ENCODE measurements at places on chromosomes 1 and 21.

- no peak for DNase-seq
These were observed 192.6 kb downstream of the NFIA start for GRCh38 chr1:61274939-61275338.

GRCh38 chr1:239997160-239997514 is 94.5 kb upstream of the FMN2 start:
- no peak for DNase-seq

GRCh38 chr1:179788259-179788658 is 45.2 kb downstream of the FAM163A start:
- no peak for DNase-seq

DNA sequence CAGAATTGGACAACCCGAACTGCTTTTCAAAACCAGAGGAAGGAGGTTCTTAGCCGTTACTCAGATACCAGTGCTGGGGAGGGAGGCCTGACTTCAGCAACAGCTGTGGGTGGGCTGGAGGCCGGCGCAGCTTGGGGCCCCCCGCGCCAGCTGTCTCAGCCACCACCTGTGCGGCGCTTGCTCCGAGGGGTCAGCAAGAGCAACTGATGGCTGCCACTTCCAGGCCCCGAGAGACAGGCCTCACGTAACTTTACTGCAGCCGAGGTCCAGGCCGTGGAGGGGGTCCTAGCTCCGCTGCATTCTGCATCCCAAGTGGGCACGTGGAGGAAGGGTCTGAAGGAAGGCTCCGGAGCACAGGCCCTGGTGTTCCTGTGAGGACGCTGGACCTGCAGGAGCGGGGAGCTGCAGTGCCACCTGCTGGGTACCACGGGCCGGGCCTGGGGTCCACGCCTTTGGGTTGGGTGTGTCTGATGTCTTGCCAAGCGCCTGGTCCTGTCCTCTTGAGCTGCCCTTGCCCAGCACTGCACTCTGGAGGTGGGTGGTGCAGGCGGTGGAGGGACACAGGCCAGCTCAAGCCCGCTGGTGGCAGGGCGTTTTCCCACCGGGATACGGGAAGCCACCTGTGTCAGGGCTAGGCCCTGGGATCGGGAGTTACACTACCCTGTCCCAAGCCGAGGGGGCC is 9.8 kb downstream of the THAP3 start:
- DNase-seq = no peak

DNA sequence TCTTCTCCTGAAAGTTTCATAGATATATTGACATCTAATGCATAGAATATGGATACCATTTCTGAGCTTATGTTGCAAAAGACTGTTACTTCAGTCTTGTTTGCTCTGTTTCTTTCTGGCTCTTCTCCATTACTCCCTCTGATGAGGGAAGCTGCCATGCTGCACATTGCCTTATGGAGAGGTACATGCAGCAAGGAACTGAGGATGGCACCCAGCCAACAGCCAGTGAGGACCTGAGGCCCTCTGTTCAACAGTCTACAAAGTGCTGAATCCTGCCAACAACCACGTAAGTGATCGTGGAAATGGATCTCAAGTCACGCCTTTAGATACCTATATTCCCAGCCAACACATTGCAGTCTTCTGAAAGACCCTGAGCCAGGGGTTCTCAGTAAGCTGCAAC is 66.6 kb upstream of the ADAMTS5 start:
- DNase-seq = no peak

- DNase-seq = no peak
These were observed 121.3 kb downstream of the TNNI3K start for GRCh38 chr1:74356493-74356892.

DNA sequence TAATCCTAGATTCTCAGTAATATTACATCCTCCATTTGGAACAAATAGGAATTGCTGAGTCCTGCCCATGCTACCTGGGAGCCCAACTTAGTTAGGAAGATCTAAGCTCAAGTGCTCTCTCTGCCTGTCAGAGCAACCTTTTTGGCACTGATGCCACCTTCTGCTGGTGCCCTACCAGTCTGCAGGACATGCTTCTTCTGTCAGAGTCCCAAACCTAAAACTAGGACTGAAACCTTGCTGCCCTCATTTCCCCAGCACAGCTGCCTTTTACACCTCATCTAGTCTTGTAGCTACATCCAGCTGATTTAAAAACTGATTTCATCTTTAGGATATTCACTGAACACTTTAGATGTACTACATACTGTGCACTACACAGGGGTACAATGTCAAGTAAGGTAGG is 118.7 kb downstream of the LYPLAL1 start:
- no peak for DNase-seq

DNA sequence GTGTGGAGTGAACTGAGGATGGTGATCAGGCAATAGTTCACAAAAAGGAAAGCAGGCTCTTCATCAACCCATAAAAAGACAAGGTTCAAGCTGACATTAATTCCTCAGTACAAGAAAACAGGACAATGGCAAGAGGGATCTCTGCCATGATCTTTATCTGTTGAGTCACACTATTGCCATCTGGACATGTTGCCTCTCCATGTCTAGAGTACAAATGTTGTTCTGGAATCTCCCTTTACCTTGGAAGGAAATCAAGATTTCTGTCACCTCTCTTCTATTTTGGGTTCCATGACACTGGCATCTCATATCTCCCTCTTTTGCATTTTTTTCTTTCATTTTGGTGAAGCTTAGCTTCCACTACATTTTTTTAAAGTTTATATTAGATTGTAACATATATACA is 329.1 kb downstream of the USP25 start:
- no peak for DNase-seq

Data from NCI-H2081 (cell line).